ENCODE measurements at places on chromosomes 16 and 17.

DNA sequence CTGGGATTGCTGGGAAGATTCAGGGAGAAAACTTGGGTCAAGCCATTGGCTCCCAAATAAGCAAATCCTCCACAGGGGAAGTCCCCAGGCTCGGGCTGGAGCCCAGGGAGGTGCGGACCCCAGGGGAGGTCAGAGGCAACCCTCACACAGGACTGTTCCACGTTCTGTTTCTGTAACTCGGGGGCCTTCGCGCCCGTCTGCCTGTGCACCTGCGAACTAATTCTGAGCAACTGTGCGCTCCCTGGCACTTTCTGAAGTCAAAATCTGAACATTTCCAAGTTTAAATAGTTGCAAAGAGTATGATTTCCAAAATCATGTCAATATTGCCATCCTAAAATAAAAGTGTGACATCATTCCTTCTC lies 16.8 kb downstream of the TIMM22 start:
- DNase-seq = no peak

- no peak for DNase-seq
These were observed 178.1 kb downstream of the TOX3 start for GRCh38 chr16:52368859-52369258.

DNA sequence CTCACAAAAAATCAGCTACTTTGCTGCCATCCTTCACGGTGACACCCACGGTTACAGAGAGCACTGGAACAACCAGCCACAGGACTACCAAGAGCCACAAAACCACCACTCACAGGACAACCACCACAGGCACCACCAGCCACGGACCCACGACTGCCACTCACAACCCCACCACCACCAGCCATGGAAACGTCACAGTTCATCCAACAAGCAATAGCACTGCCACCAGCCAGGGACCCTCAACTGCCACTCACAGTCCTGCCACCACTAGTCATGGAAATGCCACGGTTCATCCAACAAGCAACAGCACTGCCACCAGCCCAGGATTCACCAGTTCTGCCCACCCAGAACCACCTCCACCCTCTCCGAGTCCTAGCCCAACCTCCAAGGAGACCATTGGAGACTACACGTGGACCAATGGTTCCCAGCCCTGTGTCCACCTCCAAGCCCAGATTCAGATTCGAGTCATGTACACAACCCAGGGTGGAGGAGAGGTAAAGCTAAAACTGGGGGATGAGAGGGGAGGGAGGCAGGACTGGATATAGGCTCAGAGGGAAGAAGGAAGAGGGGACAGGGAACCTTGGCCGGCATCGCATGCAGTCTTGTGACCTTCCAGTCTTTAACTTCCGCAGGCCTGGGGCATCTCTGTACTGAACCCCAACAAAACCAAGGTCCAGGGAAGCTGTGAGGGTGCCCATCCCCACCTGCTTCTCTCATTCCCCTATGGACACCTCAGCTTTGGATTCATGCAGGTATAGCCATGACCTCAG lies 581 bp downstream of the CD68 start:
- DNase-seq = no peak

DNA sequence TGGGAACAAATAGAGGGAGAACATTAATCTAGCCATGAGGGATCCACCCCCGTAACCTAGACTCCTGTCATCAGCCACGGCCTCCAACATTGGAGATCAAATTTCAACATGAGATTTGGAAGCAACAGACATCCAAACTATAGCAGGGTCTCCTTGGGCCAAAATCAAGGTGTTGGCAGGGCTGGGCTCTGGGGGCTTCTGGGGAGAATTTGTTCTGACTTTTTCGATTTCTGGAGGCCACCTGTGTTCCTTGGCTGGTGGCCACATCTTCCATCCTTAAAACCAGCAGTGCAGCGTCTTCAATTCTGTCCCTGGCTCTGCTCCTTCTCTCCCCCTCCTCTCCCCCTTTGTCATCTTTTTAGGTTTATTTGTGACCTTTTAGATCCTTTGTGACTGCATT lies 546.2 kb downstream of the WWOX start:
- no peak for DNase-seq

- no peak for DNase-seq
These were observed 112.1 kb upstream of the MYOCD start for GRCh38 chr17:12553625-12554024.

GRCh38 chr16:80407265-80407987 lies 133.4 kb upstream of the DYNLRB2 start:
- no peak for DNase-seq

DNA sequence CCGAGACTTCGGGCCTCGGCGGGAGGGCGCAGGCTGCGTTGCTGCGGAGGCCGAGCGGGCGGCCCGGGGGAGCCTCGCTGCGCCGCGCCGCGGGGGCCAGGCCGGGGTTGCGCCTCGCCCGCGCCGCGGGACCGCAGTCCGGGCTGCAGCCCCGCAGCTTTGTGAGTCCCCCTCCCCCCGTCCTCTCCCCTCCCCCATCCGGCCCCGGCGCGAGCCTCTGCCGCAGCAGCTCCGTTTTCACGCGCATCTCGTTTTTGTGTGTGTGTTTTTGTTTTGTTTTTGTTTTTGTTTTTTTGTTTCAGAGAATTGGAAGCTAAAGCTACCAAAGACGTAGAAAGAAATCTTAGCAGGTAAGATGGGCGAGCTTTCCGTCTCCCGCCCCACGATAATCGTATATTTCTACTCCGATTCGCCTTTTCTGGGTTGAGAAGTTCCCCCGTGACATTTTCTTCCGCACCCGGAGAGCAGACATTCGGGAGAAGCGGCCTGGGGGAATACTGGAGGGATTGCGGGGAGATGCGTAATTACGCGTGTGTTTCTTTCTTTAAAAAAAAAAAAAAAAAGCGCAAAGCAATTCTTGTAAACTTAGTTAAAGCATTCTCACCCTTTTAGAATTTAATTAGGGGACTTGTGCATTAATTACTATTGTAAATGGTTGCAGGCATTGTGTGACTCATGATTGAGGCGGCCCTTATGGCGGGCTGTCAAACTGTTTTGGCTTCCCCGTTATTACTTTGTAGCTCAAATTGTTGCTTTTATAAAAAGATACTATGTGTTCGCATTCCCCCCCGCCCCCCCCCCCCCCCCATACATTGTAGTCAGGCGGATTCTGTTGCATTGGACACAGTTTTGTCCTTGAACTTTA lies 732 bp downstream of the TNRC6A start:
- DNase-seq = peak; percentile 49

DNA sequence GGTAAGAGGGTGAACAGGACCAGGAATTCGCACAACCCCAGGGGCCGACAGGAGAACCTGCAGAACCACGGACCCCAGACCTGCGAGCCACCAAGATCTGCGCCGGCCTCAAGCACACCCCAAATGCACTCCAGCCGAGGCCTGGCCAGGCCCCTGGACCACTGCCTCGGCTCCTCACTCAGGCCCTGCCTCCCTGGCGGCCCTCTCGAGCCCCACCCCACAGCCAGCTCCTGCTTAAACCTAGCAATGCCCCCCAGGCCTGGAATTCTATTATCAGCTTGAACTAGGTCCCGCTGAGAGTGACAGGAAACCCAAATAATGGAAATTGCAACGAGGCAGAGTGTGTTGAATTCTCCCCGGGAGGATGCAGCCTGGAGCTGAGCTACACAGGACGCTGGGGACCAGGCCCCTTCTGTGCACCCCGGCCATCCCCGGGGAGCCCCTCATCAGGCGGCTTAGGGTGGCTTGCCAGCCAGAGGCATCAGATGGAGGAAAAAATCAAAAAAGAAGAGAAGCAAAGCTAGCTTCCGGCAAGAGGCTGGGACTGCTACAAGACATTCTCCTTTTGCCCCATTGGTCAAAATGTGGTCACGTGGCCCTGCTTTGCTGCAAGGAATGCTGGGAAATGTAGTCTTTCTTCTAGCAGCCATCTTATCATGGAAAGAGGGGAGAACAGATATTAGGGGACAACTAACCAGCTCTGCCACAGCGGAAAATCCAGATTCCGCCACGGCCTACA lies 2.4 kb upstream of the ENPP7 start:
- peak; percentile 84 for DNase-seq

- DNase-seq = no peak
These were observed 452.1 kb downstream of the WWOX start for GRCh38 chr16:78551487-78552085.

GRCh38 chr17:8133941-8134340 lies 10.0 kb upstream of the HES7 start:
- DNase-seq = no peak

GRCh38 chr17:34445101-34445500 lies 82.1 kb upstream of the CCL1 start:
- no peak for DNase-seq

GRCh38 chr17:29625037-29625750 lies 2.5 kb upstream of the CORO6 start:
- DNase-seq = peak; percentile 70

DNA sequence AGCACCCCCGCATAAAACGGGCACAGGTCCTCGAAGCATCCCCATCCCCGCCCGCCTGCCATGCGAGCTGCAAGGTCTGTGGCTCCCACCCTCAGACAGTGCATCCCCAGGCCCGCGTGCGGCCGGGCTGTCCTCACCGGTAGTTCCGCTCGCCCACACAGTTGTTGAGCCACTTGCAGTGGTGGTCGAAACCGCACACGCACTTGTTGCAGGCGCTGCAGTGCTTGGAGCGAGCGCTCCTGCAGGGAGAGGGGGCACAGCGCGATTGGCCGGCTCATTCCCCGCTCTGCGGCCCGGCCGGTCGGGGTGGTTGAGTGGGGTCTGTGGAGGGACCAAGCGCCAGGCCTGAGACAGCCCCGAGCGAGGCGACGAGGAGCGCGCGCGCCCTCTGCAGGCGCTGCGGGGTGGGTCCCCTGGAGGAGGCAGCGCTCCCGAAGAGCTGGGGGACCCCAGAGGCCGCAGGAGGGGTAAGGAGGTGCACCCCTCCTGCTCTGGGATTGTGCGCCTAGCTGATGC lies 6.0 kb upstream of the TPPP3 start:
- DNase-seq = peak; percentile 36

- DNase-seq = peak; percentile 75
These were observed 8.0 kb downstream of the RNF157 start for GRCh38 chr17:76232342-76232741.

GRCh38 chr16:83599789-83600462 lies 207.9 kb upstream of the HSBP1 start:
- no peak for DNase-seq

- peak; percentile 21 for DNase-seq
These were observed 4.4 kb downstream of the FMNL1 start for GRCh38 chr17:45225964-45226530.

GRCh38 chr16:77951788-77952187 lies 70.6 kb upstream of the CLEC3A start:
- peak; percentile 20 for DNase-seq

GRCh38 chr17:59538195-59538909 lies 27.1 kb upstream of the DHX40 start:
- DNase-seq = no peak

GRCh38 chr16:11198375-11198774 lies 57.6 kb downstream of the SOCS1 start:
- no peak for DNase-seq

- DNase-seq = no peak
These were observed 2.6 kb downstream of the LGALS3BP start for GRCh38 chr17:78976907-78977680.
